NCI-H526 treated with DMSO at 0.1 percent for 48 hours (cell line): ENCODE measurements at places on chromosomes 2 and 18.

DNA sequence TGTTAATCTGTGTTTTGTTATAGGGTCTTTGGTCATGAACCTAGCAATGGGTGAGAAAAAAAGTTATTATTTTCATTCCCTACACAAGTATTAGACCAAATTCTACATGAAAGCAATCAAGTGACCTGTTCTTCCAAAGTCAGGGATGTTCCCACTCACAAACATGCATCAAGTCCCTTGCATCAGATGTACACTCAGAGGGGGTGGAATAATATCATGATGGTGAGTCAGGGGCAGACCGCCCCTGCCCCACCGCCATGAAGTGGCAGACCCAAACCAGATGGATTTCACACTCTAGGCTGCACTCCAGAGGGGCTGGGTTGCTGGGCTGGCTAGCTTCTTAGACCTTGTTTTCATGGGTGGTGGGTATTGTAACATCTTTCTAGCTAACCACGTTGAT, 91.4 kb downstream of the ACAA2 start:
- no peak for DNase-seq

DNA sequence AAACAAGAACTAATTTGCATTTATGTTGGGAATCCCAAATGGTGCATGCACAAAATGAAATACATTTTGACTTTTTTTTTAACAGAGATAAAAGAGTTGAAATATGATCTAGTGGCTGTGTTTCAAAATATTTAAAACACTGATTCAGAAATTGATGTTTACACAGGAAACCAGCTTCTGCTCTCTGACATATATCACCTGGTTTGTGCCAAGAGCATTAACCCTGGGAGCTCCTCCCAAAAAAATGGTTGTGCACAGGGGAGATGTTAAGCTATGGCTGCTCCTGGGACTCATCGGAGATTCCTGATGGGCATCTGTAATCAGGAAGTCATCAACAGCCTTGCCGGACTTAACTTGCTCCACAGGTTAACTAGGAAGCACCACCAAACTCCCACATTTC, 65.2 kb upstream of the MAL start:
- DNase-seq = no peak

DNA sequence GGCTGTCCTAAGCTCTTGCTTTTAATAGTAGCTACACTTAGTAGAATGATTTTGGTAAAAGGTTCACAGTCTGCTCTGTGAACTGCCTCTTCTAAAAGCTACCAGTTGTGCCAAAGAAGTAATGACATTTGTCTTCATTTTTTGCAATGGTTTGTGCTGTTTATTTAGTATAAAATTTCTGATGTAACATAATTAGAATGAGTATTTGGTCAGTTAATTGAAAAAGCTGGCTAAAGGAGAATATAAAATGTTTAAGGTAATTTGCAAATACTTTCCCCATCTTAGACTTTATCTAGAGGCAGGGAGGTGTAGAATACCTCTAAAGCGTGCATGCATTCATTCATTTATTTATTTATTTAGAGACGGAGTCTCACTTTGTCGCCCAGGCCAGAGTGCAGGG, 71.3 kb downstream of the PHLPP1 start:
- no peak for DNase-seq

GRCh38 chr2:120821446-120822160, 85.9 kb downstream of the GLI2 start:
- no peak for DNase-seq

- DNase-seq = peak; percentile 55
These were observed 64.1 kb downstream of the CHRNA1 start for GRCh38 chr2:174699993-174700766.

DNA sequence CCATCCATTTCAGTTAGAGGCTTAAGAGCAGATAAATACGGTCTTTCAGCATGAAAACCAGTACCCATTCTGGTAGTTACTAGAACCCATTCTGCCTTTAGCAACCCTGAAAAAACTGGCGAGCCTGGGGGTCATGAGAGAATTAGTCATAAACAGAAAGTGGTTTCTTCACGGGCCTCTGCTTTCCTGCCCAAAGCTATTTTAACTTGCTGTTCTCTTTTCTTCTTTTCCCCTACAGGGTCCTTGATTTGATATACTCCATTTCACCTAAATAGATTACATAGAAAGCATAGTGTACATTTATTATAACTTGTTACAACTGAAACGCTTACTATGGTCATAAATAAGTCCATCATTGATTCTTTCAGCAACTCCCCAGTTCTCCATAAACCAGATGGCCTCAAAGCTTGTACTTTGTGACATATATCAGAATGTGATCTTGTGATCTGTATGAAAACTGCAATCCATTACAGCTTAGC, 48.3 kb downstream of the WDFY1 start:
- no peak for DNase-seq

GRCh38 chr2:43178602-43179542, 47.5 kb downstream of the ZFP36L2 start:
- no peak for DNase-seq

DNA sequence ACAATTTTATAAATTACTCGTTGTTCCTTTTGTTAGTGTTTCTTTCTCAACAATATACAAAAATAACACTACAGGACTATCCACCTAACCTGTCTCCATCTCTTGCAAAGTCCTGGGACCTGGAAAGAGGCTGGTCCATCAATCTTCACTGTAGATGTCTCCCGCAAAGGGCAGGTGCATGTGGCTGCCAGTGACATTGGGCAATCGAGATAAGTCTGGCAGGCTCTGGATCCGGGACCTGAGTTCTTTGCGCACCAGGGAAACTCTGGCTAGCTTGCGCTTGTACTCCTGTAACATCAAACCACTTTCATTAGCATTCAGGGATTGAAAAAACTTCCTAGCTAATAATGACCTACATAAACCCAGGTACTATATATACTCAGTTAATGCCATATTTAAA, 20.5 kb downstream of the RMP24 start:
- no peak for DNase-seq

DNA sequence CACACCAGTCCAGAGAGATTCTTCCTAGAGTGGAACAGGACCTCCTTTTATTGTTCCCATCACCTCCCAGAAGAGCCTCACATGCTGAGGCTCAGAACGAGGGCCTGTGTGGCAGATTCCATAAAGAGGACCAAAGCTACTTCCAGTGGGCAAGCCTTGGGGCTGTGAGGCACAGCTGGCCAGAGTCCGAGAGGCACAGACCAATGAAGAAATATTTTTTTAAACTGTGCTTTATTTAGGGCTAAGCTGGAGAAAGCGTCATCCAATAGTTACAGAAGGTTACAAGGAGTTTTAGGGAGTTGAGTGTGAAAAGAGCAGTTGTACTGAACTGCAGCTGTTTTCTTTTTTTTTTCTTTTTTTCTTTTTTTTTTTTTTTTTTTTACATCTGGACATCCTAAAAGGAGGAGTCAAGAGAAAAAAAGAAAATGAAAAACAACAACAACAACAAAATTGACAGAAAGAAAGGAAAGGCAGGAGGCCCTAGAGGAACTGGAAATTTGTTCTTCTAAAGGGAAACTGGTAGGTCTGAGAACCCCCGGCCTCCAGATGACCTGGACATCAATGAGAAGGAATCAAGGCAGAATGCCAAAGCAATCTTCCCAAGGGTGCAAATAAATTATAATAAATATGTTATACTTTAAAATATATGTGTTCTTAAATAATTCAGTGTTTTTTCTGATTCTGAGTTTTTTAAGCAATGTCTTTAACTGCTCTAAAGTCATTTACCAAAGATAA, 322.6 kb downstream of the CELF4 start:
- DNase-seq = no peak

- DNase-seq = no peak
These were observed 20.6 kb downstream of the ITGA6 start for GRCh38 chr2:172447811-172448493.

DNA sequence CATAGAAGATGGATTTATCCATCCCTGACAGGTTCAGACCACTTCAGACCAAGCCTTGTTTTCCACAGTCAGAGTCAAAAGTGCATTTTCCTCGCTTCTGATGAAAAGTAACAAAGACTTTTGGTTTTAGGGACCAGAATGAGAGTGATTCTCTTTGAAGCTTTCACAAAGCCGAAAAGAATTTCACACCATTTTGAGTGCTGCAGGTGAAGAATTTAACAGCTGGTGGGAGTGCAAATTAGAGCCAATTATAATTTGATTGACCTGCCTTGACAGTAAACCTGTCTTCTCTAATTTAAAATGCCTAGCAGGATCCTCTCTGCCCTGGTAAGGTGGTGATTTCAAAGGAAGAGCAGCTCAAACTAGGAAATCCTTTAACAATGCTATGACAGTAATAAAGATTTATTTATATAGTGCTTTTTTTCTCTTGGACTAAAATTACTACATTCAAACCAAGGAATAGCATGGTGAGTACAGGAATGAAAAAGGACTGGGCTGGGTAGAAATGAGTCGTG, 241.6 kb downstream of the HRH4 start:
- DNase-seq = no peak

DNA sequence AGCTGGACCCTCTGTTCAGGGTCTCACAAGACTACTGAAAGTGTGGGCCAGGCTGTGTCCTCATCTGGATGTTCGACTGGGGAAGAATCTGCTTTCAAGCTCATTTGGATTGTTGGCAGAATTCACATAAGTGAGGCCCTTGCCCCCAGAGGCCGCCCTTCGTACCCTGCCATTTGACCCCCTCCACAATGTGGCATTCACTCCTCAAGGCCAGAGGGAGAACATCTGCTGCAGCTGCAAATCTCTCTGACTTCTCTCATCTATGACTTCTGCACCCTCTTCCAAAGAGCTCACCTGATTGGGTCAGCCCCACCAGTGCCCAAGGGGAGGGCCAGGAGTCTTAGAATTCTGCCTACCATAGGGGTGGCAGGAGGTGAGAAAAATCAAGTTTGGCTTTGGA, 3.9 kb upstream of the CNDP2 start:
- DNase-seq = no peak

GRCh38 chr2:122610948-122611609, 855.6 kb downstream of the TSN start:
- DNase-seq = no peak

GRCh38 chr18:49646873-49647272, 85.0 kb downstream of the LIPG start:
- DNase-seq = no peak

DNA sequence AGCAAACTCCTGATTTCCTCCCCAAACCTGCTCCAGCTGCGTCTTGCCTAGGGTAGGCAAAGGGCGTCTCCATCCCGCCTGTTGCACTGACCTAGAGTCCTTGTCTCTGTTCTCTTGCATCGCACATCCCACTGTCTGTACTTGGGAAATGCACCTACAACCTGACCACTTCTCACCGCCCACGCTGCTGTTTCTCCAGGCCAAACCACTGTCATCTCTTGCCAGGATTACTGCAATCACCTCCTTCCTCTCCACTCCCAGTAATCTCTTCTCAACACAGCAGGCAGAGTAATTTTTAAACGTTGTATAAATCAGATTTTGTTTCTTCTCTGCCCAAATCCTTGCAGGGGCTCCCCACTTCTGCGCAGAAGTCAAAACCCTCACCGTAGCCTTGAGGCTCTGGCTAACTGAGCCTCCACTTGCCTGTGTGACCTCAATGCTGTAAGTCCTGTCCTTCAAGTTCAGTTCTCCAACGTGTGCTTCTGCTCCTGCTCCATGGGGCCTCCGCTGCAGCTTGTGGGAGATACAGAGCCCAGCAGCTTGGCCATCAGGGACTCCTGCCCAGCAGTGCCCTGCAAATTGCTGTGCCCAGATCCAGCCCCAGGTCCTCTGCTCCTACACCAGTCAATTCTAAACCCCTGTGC, 27.7 kb upstream of the SEMA4C start:
- no peak for DNase-seq

DNA sequence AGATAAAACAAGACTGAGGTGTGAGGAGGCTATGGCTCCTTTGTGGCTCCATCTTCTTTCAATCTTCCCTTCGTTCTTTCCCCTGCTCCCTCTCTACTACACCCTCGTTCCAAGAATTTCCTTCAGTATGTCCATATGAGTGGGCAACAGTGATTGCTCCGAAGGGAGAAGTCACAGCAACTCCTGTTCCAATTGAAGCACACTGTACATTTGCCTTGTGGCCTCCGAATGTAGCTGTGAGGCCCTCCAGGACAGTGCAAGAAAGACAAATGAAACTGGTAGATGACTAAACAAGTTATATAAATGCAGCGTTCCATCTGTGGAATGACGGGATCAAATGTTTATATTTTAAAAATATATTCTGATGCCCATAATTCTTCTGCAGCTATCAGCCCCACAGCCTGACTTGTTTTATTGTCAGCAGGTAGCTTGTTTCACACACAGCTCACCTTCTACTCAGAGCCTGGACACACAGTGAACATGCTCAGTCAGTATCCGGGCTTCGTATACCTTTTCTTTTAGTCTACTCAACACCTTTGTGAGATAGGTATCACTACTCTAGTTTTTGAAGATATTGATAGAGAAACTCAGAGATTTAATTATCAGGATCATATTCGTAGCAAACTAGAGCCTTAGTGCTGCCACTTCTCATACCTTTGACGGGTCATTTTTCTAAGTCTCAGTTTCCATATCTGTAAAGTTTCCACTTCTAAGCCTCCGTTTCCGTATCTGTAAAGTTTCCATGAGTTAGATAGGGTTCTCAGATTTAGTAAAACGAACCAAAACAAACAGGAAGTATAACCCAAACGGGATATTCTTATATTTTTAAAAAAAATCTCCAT, 216.7 kb upstream of the STON1 start:
- no peak for DNase-seq

GRCh38 chr2:230225486-230225885, at the start of gene SP140:
Gene SP140, plus strand, starts transcription at chr2:230225736. Its CDS starts 109 bp downstream, at chr2:230225845.
- DNase-seq = no peak

- DNase-seq = no peak
These were observed 169.5 kb downstream of the CLIP4 start for GRCh38 chr2:29284671-29285070.

DNA sequence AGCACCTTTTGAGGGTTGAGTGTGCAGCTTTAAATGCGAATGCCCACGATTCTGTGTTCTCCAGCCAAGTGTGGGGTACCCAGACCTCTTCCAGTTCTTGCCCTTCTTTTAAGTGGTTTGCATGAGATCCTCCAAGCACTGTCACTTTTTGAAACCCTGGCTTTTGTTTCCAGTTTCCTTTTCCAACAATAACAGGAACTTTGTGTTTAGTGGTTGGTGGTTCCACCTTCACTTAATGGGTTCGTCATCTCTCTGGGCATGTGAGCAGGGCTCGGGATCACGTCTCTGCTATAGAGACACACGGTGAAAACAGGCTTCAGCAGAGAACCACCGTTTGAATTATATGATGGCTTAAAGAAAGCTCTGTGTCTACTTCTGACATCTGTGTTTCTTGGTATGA, 197.6 kb downstream of the LDLRAD4 start:
- DNase-seq = no peak

- no peak for DNase-seq
These were observed 614 bp upstream of the FKBP1B start for GRCh38 chr2:24048769-24049484.

- DNase-seq = no peak
These were observed 97.9 kb upstream of the ZNF516 start for GRCh38 chr18:76592981-76593381.

DNA sequence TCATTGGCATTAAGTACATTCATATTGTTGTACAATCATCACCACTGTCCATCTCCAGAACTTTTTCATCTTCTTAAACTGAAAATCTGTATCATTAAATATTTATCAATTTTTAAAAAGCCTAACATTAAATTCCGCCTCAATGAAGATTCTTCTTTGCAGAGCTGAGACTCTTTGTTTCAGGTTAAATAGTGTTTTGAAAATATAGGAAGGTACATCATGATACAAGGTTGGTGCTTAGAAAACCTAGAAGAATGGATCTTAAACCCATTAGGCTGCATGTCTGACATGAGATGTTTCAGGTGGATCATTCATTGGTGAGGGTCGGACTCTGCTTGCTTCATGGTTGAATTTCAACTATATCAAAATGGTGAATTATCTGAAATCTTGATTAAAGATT, 30.5 kb downstream of the DDX1 start:
- no peak for DNase-seq

GRCh38 chr2:48438266-48438665, 91.7 kb upstream of the STON1 start:
- DNase-seq = no peak

GRCh38 chr2:143473216-143473615, 344.0 kb downstream of the ARHGAP15 start:
- DNase-seq = no peak
